Fibroblast of the aortic adventitia (primary cell): ENCODE measurements at places on chromosomes 5 and 9.

DNA sequence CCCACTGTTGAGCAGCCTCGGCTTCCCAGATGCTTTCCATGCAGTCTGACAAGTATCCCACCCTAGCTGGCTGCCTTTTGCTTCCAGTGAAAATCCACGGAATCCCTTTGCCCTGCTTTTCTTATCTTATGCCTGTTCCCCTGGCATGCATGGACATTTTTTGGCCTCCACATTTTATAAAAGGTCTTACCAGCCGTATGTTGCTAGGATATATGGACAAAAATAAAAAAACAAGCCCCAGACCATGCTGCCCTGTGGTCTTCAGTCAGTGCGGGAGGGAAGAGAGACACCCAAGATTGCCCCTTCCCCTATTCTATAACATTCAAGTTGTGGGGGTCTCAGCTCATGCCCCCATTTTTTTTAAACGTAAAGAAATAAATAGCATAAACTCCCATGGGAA is 129.6 kb downstream of the COL23A1 start:
- no peak for DNase-seq

DNA sequence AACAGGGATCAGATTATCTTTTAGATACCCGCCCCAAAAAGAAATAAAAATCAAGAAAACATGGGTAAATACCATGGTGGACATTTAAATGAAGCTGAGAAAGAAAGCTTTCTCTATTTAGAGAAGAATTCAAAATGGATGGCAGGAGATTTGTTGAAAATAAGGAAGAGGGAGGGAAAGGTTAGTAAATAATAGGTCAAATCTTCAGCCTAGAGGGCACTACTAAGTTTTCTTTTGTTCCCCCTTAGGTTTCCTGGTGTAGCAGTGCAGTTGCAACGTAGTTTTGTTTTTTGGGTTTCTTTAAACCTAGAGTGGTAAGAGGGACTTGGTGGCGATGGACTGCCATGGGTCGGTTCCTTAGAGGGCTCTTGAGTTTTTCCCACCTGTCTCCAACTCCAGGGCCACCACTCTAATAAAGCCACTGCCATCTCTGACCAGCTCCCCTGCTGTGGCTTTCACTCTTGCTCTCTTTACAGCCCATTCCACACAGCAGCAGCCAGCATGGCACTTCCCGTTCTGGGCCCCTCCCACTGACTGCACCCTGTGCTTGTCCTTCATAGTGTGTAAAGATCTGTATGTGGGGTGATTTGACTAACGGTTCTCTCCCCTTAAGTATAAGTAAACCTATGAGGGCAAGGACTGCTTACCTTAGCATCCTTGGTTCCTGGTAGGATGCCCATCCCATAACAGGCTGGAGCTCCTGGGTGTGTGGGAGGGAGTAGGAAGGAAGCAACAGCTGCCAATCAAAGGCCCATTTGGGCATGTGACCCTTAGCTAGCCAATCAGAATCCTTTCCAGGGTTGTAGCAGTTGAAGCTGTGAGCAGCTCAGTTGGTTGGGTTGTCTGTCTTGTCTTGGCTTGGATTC is 118.3 kb downstream of the SLC1A3 start:
- DNase-seq = no peak

DNA sequence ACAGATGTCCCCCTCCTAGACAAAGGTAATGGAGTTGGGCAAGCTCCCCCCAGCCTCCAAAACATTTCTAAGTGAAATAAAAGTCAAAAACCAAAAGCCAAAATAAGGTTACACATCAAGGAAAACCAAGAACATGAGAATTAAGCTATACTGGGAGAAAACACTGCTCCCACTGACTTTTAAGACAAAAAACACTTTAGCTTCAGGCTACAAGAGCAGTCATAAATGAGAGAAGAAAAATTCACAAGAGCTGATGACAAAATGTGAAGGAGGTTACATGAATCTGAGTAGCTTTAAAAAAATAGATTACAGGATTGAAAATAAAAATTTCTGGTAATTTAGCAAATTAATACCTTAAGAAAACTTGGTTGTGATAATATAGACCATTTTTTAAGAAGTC is 1370.3 kb upstream of the CDH9 start:
- DNase-seq = no peak

DNA sequence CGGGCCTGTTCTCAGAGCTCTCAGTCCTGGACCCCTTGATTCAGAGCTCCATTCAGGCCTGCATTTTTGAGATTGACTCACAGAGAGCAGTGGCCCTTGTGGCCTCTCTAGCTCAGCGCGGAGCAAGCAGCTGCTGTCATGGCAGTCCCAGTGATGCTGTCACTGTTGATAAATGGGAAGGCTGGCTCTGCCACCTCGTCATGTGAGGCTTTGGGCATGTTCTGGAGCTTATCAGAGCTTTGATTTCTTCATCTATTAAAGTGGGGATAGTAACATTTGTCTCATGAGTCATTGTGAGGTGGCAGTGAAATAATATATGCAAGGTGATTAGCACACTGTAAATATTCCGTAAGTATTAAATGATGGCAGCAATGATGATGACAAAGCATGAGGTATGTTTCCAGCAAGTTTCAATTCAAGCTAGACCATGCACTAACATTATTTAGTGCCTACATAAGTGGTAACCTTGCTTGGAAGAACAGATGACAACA is 126.4 kb upstream of the CXCL14 start:
- DNase-seq = peak; percentile 19

- DNase-seq = no peak
Measured at GRCh38 chr9:98201102-98201501, 8.7 kb upstream of the CORO2A start.

DNA sequence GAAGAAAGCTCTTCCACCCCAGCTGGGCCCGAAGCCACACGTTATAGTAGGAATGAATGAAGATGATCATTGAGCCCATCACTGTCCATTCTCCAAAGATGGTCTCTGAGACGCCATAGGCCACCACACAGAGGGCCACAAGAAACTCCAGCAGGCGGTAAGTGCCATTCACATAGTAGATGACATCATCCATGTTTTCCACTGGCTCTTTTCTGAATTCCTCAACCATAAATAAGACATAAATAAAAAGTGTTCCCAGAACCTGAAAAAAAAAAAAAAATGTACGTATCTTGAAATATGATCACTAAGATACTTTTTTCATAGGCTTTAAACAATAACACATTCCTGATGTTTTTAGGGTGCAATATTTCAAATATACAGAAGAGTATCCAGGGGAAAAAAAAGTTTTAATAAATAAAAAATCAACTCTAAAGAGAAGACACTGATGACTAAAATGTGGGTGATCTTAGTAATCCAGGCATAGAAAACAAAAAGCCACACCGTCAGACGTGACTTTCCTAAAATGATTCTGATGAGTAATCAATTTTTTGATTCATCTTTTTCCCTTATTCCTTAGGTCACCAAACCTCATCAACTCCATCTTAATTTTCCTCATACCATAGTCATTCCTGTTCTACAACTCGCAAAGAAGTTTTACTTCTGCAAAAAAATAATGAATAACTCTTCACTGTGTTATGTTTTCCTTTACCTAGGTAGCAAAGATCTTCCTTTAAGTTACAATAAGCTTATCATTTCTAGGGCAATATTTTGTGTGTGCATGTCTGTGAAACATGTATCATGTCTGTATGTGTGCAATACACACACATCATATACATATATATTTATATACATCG is 47.8 kb downstream of the RNF145 start:
- no peak for DNase-seq

GRCh38 chr9:138024831-138025291 is 147.3 kb downstream of the CACNA1B start:
- no peak for DNase-seq

DNA sequence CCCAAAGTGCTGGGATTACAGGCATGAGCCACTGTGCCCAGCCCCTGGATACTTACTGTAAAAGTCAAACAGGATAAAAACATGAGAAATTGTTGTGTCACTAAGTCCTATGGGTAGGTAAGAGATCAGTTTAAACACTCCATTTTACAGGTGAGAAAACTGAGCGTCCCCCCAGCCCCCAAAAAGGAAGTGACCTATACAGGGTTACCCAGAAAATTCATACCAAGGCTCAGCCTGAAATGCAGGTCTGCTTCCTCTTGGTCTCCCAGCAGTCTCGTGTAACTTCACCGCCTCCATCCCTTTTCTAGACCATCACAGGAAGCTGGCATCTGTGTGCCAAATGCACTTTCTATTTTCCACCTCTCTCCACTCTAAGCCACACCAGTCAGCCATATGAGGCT is 57.2 kb downstream of the TMOD1 start:
- no peak for DNase-seq

GRCh38 chr9:6247266-6247665 is 31.7 kb downstream of the IL33 start:
- DNase-seq = peak; percentile 26

DNA sequence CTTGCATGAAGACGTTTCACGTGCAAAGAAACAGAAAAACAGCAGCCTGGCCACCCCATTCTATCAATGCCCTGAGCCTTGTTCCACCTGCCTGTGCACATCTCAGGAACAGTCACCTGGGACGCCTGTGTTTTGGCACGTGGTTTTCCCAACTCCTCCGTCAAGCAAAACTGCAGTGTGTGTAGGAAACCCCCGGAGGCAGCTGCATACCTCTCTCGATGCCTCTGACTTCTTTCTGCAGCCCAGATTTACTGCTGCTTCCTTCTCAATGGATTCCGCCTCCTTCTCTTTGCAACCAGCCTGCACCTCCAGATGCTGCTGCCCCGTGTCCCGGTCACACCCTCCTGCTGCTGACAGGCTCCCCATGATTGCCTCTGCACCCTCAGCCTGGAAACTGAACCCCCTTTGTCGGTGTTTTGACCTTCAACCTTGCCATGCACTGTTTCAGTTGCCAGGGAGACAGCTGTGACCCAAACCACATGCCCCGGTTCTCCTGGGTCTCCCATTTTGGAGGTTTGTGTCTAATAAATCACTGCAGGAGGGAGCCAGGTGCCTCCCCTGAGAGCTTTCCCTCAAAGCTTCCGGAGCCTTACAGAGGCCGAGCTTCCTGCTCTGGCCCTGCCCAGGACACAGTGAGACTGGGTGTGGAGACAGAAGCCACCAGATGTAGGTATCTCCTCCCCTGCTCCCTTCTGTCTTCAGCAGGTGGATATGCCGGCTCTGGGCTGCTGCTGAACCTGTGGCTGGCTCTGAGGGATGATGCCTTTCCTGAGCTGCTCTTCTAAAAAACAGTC is 395.5 kb upstream of the IRX1 start:
- no peak for DNase-seq

- DNase-seq = no peak
Measured at GRCh38 chr5:95949810-95950209, 11.8 kb downstream of the ELL2 start.

DNA sequence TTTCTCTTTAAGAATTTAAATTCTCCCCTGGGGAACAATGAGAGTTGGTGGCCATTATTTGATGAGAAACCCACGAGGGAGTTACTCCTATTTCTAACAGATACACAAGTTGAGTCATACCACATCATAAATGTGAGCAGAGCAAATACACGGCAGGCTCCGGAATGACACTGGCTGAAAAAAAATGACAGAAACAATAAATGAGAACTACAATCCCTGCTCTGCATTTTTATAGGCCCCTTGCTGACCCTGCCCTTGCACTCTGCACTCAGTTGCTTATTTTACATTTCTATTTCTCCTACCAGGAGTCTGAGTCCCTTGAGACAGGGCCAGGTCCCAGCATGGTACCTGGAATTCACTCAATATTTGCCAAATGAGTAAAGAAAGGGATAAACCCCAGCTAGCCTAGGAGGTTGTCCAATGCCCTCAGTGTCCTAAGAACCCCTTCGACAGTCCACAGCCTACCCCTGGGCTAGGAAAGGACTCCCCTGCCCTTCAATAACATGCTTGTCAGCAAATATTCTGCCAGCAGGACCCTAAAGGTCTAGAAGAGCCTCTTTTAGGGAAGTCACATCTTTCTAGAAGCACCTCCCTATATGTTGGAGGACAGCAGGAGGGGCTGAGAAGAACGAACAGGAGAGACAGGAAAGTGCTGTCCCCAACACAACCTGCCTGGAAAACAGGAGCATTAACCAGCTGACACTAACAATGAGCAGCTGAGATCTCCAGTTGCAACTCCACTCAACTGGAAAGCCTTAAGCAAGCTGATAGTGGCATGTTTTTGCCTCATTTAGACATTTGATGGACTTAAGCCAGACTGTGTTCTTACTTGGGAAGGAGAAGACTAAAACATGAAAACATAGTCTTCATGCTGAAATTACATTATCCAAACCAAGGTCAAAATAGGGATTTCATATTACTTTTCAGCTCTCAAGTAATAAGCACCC is 191.2 kb downstream of the ACTL7B start:
- DNase-seq = no peak

DNA sequence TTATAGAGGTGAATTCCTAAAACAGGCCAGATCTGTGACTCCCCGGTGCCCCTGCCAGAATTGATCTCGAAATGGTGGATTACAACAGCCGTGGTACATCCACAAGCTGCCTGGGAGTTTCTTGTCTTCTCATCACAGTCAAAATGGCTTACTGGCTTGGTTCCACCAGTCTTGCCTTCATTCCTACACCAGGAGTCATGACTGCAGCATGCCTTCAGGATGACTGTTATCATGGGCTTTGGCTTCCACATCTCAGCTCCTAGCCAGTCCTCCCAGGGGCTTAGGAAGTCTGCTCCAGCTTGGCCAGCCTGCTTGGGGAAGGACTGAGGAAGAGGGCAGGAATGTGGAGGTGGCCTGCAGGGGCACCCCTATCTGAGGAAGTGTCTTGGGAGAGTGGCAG is 132.9 kb upstream of the NR3C1 start:
- DNase-seq = peak; percentile 100

DNA sequence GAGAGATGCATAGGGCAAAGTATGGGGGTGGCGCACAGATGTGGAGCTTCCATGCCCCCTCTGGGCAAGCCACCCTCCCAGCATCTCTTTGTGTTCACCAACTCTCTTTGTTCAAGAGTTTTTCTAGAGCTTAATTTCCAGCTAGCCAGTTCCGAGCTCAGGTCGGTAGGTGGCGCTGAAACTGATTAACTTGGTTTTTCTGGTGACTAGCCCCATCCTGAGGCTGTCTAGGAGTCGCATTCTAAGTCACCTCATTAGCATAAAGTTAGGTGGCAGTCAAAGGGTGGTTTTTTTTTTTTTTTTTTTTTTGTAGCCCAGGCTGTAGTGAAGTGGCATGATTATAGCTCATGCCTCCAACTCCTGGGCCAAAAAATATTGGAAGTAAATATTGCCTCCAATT is 476.4 kb downstream of the KDM4C start:
- peak; percentile 31 for DNase-seq

DNA sequence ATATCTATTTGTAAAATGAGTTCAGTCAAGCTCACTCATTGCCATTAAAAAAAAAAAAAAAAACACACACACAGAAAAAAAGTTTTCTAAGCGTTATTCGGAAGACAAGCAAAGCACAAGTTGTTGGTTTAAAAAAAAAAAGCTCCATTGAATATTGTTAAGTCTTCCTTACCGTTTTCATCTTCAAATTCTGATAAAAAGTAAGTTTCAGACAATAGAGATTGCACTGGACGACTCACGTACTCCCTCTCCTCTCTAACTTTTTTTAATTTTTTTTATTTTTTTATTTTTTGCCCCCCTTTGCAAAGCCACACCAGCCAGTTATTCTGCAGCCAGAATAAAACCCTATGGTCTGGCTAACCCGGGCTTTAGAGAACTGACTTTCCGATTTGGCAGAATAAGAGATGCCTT is 544 bp downstream of the ADAMTS6 start:
- peak; percentile 48 for DNase-seq

GRCh38 chr9:113619491-113620376 is 156.2 kb downstream of the RGS3 start:
- DNase-seq = no peak

- DNase-seq = no peak
Measured at GRCh38 chr5:83967417-83967816, 246.8 kb upstream of the HAPLN1 start.
